ENCODE measurements at places on chromosomes 11 and 22. TPM values are rescaled to one million over a fixed set of nuclear protein-coding genes. Genes with fewer than 3 reads are reported as not detected.

DNA sequence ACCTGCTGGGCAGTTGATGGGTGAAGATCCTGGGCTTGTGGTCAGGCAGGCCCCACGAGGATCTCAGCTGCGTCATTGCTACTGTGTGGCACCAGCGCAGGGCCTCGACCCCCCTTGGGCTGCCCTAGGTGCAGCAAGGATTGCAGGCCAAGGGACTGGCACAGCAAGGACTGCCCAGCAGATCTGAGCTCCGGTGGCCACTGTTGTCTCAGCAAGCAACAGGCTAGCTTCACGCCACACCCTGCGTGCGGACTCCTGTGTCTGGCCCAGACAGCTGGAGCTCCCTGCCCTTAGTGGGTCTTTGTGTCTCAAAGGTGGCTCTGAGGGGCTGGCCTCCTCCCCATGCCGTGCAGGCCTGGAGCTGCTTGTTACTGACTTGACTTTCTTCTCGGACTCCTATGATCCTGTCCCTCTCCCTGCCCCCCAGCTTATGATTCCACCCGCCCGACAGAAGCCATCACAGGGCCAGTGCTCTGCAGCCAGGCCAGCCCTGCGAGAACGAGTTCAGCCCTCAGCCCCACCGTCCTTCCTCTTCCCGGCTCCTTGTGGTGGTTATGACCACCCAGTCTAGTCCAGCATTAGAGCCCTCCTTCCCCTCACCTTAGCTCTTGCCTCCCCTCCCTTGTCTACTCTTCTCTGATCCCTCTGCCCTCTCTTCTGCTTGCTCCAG, 295.6 kb downstream of the TBC1D22A start:
- H3K4me1 ChIP-seq: no peaks in the 10 kb centered on the region
- H3K27ac ChIP-seq: no peak overlapping the region
- DNase-seq: no peak
- no peak overlapping the region for H3K4me3 ChIP-seq
- H3K36me3 ChIP-seq: peaks cover 3% of the 10 kb centered on the region

DGCR6 gene
- 1.2 TPM for total RNA-seq

- DNase-seq: no peak
- no peak overlapping the region for H3K27ac ChIP-seq
- no peaks in the 10 kb centered on the region for H3K36me3 ChIP-seq
- no peaks in the 10 kb centered on the region for H3K4me1 ChIP-seq
- no peak overlapping the region for H3K4me3 ChIP-seq
Measured at GRCh38 chr11:6057452-6057851, 26.9 kb upstream of the OR56A1 start.

PHRF1 gene
- total RNA-seq: 54.0 TPM

- no peak for DNase-seq
- no peaks in the 10 kb centered on the region for H3K36me3 ChIP-seq
- no peak overlapping the region for H3K27ac ChIP-seq
- peaks cover 5% of the 10 kb centered on the region for H3K4me1 ChIP-seq
Measured at GRCh38 chr22:47111626-47112581, 349.5 kb downstream of the TBC1D22A start.

Measured in activated T-helper 2 cell treated with anti-CD3 and anti-CD28 coated beads, Interferon-gamma antibody, Interleukin-2, Interleukin-4, amounts not matched to agents 10 μg/mL and 5 μg/mL and 100 μg/mL, durations not matched to agents 14 hours and 24 hours and 36 hours (primary cell).